ENCODE measurements at places on chromosomes 3 and 15. TPM values are rescaled to one million over a fixed set of nuclear protein-coding genes. Genes with fewer than 3 reads are reported as not detected.

Gene BFSP2
- not detected for total RNA-seq

Gene FBXO45
- total RNA-seq: 6.9 TPM

DNA sequence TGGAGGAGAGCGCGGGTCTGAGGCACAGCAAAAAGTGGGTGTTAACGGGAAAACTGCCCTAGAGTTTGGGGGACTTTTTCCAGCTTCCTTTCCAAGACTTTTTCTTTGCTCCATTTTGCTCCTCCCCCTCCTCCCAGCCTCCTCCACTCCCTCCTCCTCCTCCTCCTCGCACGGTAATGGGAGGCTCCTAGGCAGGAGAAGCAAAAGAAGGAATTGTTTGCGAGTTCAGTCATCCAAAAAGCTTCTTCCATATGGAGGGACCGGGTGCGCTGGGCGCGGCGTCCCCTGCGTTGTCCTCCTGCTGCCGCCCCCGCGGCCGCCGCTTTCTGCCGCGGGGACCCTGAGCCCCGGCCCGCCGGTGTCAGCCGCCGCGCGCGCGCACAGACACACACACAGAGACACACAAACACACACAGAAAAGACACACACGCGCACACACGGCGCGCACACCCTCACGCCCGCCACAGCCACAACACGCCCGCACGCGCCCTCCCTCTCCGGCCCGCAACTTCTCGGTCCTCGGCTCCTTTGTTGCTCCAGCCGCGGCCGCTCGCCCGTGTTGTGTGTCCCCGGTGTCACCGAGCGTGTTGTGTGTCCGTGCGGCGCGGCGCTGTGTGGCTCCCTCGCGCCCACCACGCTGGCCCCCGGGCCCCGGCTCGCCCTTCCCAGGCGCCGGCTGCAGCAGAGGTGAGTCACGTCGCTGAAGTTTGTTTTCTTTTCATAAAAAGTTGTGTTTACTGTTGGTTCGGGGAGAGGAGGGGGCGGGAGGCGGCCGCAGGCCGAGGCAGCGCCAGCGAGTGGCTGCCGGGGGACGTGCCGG is at the start of gene BOC:
Gene BOC (plus strand): TSS at position 228 of the 820 bp plus-strand sequence. CDS start 38,246 bp downstream, outside the sequence.
- H3K4me1 ChIP-seq: peaks cover 23% of the 10 kb centered on the region
- H3K27ac ChIP-seq: peak within 1 kb of the TSS; percentile 97
- H3K4me3 ChIP-seq: peak within 1 kb of the TSS; percentile 90
- peaks cover 7% of the 10 kb centered on the region for H3K36me3 ChIP-seq
- H3K27me3 ChIP-seq: no peaks in the 10 kb centered on the region
- peak; percentile 77 for DNase-seq

DNA sequence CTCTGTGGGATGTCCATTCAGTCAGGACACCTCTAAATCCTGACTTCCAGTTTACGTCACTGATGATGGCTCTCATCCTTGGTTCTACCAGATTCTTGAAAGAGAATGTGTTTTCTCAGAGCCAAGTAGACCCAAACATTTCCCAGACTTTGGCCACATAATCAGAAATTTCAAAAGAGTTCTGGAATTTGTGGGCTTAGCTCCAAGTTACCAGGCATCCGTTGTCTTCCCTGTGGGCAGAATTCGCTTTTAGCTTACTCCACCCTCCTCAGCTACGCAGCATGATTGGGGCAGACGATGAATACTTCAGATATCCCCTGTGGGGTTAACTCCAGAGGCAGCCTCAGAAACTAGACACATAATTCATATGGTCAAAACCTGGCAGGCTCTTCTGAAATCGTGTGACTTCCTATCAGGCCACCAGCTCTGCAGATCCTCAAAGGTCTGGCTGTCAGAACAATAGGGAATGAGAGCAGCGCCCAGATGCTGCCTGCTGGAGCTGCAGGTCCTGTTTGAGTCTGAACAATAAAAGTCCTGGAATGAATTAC is 30.6 kb downstream of the CRTC3 start:
- H3K4me3 ChIP-seq: no peak overlapping the region
- no peaks in the 10 kb centered on the region for H3K27me3 ChIP-seq
- H3K4me1 ChIP-seq: no peaks in the 10 kb centered on the region
- H3K36me3 ChIP-seq: no peaks in the 10 kb centered on the region

GRCh38 chr15:71237456-71238188 is 122.4 kb downstream of the THSD4 start:
- no peaks in the 10 kb centered on the region for H3K27me3 ChIP-seq
- no peak overlapping the region for H3K4me3 ChIP-seq
- H3K27ac ChIP-seq: no peak overlapping the region
- H3K36me3 ChIP-seq: no peaks in the 10 kb centered on the region

DNA sequence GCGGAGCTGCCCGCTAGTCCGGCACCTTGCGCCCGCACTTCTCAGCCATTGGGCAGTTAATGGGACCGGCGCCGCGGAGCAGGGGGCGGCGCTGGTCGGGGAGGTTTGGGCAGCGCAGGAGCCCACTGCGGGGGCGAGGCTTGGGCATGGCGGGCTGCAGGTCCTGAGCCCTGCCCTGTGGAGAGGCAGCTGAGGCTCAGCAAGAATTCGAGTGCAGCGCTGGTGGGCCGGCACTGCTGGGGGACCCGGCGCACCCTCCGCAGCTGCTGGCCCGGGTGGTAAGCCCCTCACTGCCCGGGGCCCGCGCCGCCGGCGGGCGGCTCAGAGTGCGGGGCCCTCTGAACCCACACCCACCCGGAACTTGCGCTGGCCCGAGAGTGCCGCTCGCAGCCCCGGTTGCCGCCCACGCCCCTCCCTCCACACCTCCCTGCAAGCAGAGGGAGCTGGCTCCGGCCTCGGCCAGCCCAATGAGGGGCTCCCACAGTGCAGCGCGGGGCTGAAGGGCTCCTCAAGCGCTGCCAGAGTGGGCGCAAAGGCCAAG is 835.0 kb downstream of the TBL1XR1 start:
- no peak for DNase-seq
- H3K4me1 ChIP-seq: no peaks in the 10 kb centered on the region
- H3K27me3 ChIP-seq: no peaks in the 10 kb centered on the region
- no peak overlapping the region for H3K4me3 ChIP-seq
- H3K27ac ChIP-seq: no peak overlapping the region

GRCh38 chr3:38284756-38285150 is 2.7 kb downstream of the SLC22A14 start:
- no peak overlapping the region for H3K4me3 ChIP-seq
- DNase-seq: no peak
- H3K4me1 ChIP-seq: no peaks in the 10 kb centered on the region
- no peaks in the 10 kb centered on the region for H3K36me3 ChIP-seq

- DNase-seq: no peak
- H3K27me3 ChIP-seq: no peaks in the 10 kb centered on the region
- peak overlapping the region; percentile 61 for H3K27ac ChIP-seq
- no peak overlapping the region for H3K4me3 ChIP-seq
These were observed 16.9 kb downstream of the TCAIM start for GRCh38 chr3:44355362-44356033.

Measured in sigmoid colon (tissue), 7 donors.